ENCODE measurements at places on chromosomes 2 and 18. TPM values are rescaled to one million over a fixed set of nuclear protein-coding genes. Genes with fewer than 3 reads are reported as not detected.

The LIMS4 gene
- not detected for total RNA-seq

The RGPD6 gene
- 28.3 TPM for total RNA-seq

The DUSP2 gene
- total RNA-seq, result 118 TPM

The ACVR1 gene
- 4.6 TPM for total RNA-seq

The ANKAR gene
- 13.1 TPM for total RNA-seq

The SEMA4F gene
- 11.6 TPM for total RNA-seq

The CMPK2 gene
- total RNA-seq, result 1.2 TPM

The ST6GAL2 gene
- total RNA-seq, result not detected

The LRRC30 gene
- total RNA-seq, result not detected

The INHA gene
- total RNA-seq, result not detected

The CENPA gene
- total RNA-seq, result 0.42 TPM

The MGAT4A gene
- 15.7 TPM for total RNA-seq

The CYRIA gene
- 76.1 TPM for total RNA-seq

The C1QL2 gene
- not detected for total RNA-seq

The GCA gene
- total RNA-seq, result 31.3 TPM

The FASTKD1 gene
- total RNA-seq, result 27.1 TPM

The CCBE1 gene
- total RNA-seq, result not detected
